Endodermal cell (in vitro differentiated cells): ENCODE measurements at places on chromosomes 1 and 21. TPM values are rescaled to one million over a fixed set of nuclear protein-coding genes. Genes with fewer than 3 reads are reported as not detected.
A peak's percentile ranks its signal among the peaks of the same experiment; 100 is the strongest.

GRCh38 chr1:4379451-4380175 lies 274.8 kb upstream of the AJAP1 start:
- no peak overlapping the region for H3K27ac ChIP-seq
- DNase-seq = no peak
- H3K36me3 ChIP-seq = no peaks in the 10 kb centered on the region

GBP2 gene
- 0.16 TPM in 1 of 3 replicates, not detected in the others for total RNA-seq

DNA sequence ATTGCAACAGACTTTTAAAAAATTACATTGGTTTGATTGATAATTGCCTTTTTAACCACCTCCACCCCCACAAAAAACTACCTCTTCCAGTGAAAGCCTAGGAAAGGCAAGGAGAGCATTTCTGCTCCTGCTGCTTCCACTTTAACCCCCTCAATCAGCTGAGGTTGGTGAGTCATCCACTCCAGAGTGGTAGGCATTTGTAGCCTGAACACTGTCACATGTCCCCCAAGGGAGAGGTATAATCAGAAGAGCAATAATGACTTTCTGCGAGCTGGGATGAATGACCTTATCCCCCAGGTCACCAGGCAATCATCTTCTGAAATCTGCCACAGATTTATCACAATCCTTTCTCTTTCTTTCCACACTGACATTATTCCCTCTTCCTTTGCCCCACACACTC lies 126.6 kb upstream of the CAMK1G start:
- no peaks in the 10 kb centered on the region for H3K36me3 ChIP-seq
- no peak for DNase-seq
- H3K4me1 ChIP-seq = peaks cover 14% of the 10 kb centered on the region
- H3K4me3 ChIP-seq = no peak overlapping the region
- H3K27ac ChIP-seq = peak overlapping the region; percentile 27
- H3K27me3 ChIP-seq = no peaks in the 10 kb centered on the region

PDZK1IP1 gene
- not detected in 3 replicates for total RNA-seq

GRCh38 chr1:101005871-101006270 lies 19.7 kb downstream of the DPH5 start:
- no peaks in the 10 kb centered on the region for H3K27me3 ChIP-seq
- H3K36me3 ChIP-seq = peaks cover 15% of the 10 kb centered on the region
- no peaks in the 10 kb centered on the region for H3K4me1 ChIP-seq
- no peak overlapping the region for H3K4me3 ChIP-seq

DNA sequence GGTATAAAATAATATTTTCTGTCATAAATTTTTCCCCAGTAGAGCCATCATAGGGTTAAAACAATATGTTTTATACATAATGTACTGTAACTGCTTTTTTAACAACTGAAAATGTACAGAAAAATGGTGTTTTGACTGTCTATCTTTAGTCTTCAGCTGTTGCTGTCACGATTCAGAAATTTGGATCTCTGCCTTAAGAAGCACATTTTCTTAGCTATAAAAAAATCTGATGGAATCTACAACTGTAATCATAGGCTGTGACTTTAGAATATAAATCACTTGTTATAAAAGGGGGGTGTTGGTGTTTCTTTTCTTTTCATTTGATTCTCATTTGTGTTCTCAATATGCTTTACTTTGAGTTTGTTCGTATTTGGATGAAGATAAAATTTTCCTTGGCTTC lies 187.5 kb downstream of the PDE4B start:
- no peaks in the 10 kb centered on the region for H3K4me1 ChIP-seq
- DNase-seq = no peak
- no peak overlapping the region for H3K4me3 ChIP-seq
- no peaks in the 10 kb centered on the region for H3K36me3 ChIP-seq

GRCh38 chr1:218809061-218809460 lies 364.6 kb upstream of the LYPLAL1 start:
- no peak overlapping the region for H3K27ac ChIP-seq
- H3K4me1 ChIP-seq = no peaks in the 10 kb centered on the region
- DNase-seq = no peak
- H3K4me3 ChIP-seq = no peak overlapping the region
- H3K36me3 ChIP-seq = no peaks in the 10 kb centered on the region
- no peaks in the 10 kb centered on the region for H3K27me3 ChIP-seq

GRCh38 chr21:39504230-39504629 lies 52.5 kb downstream of the SH3BGR start:
- H3K27me3 ChIP-seq = no peaks in the 10 kb centered on the region
- no peaks in the 10 kb centered on the region for H3K36me3 ChIP-seq
- H3K4me1 ChIP-seq = no peaks in the 10 kb centered on the region
- no peak overlapping the region for H3K4me3 ChIP-seq
- DNase-seq = no peak

GRCh38 chr1:77133731-77134358 lies 85.4 kb downstream of the PIGK start:
- H3K36me3 ChIP-seq = no peaks in the 10 kb centered on the region
- DNase-seq = no peak
- H3K4me1 ChIP-seq = peaks cover 7% of the 10 kb centered on the region
- H3K27me3 ChIP-seq = no peaks in the 10 kb centered on the region
- no peak overlapping the region for H3K4me3 ChIP-seq

GRCh38 chr1:100657876-100658715 lies 61.4 kb upstream of the VCAM1 start:
- H3K36me3 ChIP-seq = no peaks in the 10 kb centered on the region
- no peak overlapping the region for H3K27ac ChIP-seq
- H3K4me1 ChIP-seq = peaks cover 6% of the 10 kb centered on the region
- no peak for DNase-seq
- no peak overlapping the region for H3K4me3 ChIP-seq

GRCh38 chr1:156490401-156491032 lies 10.1 kb downstream of the MEF2D start:
- H3K4me3 ChIP-seq = no peak overlapping the region
- peak overlapping the region; percentile 67 for H3K27ac ChIP-seq
- peaks cover 16% of the 10 kb centered on the region for H3K4me1 ChIP-seq
- H3K36me3 ChIP-seq = no peaks in the 10 kb centered on the region

AKIRIN1 gene
- 137 and 149 TPM in 2 replicates for total RNA-seq

RUNX3 gene
- total RNA-seq = 0.24 to 1.4 TPM (median 0.34 TPM) in 3 replicates

ATP1A4 gene
- total RNA-seq = 0.55 and 0.66 TPM in 2 replicates

GRCh38 chr1:177209357-177209756 lies 38.6 kb downstream of the BRINP2 start:
- DNase-seq = no peak
- H3K27ac ChIP-seq = no peak overlapping the region
- no peaks in the 10 kb centered on the region for H3K4me1 ChIP-seq
- H3K36me3 ChIP-seq = no peaks in the 10 kb centered on the region

DNA sequence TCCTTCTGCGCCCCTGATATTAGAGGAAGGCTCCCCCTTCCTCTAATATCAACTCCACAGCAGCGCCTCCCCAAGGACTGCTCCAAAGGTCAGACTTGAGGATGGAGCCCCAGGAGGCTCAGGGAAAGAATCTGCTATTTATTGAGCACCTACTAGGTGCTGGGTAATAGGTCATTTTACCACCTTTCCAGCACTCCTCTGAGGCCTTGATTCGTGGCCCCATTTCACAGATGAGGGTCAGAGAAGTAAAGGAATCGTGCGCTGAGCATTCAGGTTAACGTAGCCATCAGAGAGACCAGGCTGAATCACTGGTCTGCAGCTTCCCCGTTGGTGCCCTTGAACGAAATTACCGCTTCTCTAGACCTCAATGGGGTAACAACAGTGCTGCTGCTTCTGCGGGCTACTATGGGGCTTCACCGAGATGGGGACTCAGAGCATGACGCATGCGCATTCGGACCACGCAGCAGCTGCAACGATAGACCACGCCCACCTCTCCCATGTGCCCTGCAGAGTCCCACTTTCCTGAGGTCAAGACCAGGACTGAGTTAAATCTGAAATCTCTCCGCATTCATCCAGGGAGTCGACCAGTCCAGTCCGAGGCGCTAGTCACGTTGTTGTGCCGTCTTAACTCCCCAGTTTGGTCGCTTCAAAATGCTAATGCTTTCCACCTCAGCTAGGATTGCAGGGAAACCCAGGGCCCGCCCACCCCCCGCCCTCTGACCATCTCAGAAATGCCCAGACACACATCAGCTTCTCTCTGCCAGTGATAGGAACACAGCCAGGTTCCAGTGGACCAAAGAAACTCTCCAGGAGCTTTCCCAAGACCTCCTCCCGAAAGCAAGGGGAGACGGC lies 12.9 kb downstream of the CAMK2N1 start:
- DNase-seq = peak; percentile 93
- no peak overlapping the region for H3K27ac ChIP-seq
- peaks cover 9% of the 10 kb centered on the region for H3K4me1 ChIP-seq
- H3K27me3 ChIP-seq = peaks cover 23% of the 10 kb centered on the region
- H3K4me3 ChIP-seq = no peak overlapping the region

DNA sequence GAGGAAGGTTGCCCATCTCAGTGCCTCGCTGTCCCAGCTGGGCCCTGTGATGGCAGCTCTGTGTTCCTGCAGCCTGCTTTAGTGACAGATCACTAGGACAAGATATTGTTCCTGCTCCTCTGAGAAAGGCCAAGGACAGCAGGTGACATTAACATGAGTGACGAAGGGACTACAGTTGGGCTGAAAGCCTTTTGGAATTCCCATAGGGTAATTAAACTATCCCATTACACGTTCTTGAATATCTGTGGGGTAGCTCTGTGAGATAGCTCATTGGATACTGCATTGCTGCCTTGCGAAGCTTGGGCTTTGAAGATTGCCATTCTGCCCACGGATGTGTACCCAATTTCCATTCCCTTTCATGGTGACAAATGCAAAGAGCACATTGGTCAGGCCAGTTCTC lies 78.2 kb upstream of the COA6 start:
- H3K36me3 ChIP-seq = no peaks in the 10 kb centered on the region
- H3K4me1 ChIP-seq = no peaks in the 10 kb centered on the region
- no peaks in the 10 kb centered on the region for H3K27me3 ChIP-seq

RPS8 gene
- total RNA-seq = 2,050 and 2,107 TPM in 2 replicates

AADACL4 gene
- not detected in 2 replicates for total RNA-seq

DNA sequence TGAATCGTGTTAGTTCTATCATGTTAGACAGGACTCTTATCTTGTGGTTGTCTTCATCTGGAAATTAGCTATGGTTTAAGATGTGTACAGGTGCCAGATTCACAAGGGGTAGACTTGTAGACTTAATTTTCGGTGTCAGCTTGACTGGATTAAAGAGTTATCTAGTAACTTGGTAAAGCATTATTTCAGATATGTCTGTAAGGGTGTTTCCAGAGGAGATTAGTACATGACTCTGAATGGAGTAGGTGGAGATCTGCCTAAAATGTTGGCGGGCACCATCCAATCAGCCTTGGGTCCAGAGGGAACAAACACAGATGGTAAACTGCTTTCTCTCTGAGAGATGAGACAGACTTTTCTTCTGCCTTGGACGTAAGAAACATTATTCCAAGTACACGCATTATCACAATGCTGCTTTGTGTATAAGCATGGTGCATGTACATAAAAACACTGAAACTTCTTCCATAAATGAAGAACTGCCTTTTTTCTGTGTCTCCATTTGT lies 434.6 kb downstream of the SMYD3 start:
- H3K4me1 ChIP-seq = peaks cover 6% of the 10 kb centered on the region
- no peak for DNase-seq

- H3K4me3 ChIP-seq = no peak overlapping the region
- no peaks in the 10 kb centered on the region for H3K27me3 ChIP-seq
- no peaks in the 10 kb centered on the region for H3K4me1 ChIP-seq
- H3K36me3 ChIP-seq = no peaks in the 10 kb centered on the region
- H3K27ac ChIP-seq = no peak overlapping the region
- no peak for DNase-seq
Measured at GRCh38 chr21:34570313-34570712, 44.6 kb downstream of the RCAN1 start.

KDF1 gene
- total RNA-seq = 17.2 and 17.9 TPM in 2 replicates

CCDC27 gene
- total RNA-seq = not detected in 3 replicates

DNA sequence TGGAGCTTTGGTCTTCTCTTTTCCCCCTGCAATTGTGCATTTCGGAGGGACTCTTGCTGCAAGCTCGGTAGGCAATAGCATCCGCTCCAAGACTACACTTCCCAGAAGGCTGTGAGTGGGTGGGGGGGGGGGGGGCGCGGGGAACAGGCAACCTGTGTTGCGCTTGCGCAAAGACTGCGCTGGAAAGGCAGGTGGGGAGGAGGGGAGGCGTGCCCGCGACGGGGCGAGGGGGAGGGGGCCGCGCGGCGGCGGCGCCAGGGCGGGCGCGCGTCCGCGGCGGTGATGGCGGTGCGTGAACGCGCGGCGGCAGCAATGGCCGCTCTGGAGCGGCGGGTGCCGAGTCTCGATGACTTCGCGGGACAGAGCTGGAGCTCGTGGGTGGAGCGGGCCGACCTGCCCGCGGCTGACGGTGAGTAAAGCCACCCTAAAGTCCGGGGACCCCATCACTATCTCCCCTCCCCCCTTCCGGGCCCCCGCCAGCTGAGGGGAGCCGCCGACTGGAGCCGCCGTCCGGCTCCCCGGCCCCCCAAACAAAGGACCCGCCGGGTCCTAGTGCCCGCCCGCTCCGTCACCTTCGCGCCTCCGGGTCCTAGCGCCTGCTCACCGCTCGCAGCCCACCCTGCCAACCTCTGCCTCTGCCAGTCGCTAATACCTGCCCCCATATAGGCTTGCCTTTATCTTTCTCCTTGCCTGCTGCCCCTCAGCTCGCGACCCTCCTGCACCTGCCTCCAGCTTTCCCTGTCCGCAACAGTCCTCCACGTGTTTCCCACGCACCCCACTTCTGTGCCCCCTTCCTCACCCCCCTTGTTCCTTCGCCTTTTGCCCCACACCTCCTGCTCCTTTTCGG lies at the start of gene ATXN7L2:
Gene ATXN7L2, plus strand, starts transcription at position 234 of the 847 bp plus-strand sequence. Its CDS starts 49 bp downstream, at position 283.
- no peaks in the 10 kb centered on the region for H3K36me3 ChIP-seq
- H3K4me1 ChIP-seq = peaks cover 6% of the 10 kb centered on the region
- peak within 1 kb of the TSS; percentile 88 for H3K4me3 ChIP-seq
- peak; percentile 99 for DNase-seq
- peaks cover 13% of the 10 kb centered on the region for H3K27me3 ChIP-seq
